ENCODE measurements at places on chromosomes 12 and 14.
A peak's percentile ranks its signal among the peaks of the same experiment; 100 is the strongest.

GRCh38 chr12:41212625-41213024 is 24.5 kb downstream of the PDZRN4 start:
- DNase-seq = peak; percentile 8

DNA sequence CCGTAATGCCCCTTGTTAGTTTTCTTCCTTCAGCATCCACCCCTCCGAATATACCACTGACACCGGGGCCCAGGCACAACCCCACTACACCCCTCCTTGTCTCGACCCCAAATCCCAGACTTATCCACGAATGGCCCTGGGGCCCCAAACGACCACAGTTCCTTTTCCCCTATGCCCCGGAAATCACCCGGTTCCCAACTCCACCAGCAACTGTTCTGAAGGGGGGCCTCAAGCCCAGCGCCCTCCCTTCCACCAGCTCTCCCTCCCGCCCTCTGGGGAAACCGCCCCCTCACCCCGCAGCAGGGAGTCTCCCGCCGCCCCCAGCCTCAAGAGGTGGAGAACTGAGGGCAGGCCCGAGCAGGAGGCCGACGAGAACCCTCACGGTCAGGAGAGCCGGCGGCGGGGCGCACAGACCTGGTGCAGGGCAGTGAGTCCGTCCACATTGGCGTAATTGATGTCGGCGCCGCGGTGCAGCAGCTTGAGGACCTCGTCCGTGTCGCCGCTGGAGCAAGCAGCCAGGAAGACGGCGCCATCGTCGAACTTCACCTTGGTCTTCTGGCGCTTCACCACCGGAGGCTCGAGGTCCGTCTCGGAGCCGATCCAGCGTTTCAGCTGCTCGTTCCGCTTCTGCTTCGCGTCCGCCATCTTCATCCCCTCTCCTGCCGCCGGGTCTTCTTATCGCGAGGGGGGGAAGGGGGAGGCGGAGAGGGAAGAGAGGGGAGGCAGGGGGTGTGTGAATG is 446 bp downstream of the PPP1R12A start:
- DNase-seq = peak; percentile 59

DNA sequence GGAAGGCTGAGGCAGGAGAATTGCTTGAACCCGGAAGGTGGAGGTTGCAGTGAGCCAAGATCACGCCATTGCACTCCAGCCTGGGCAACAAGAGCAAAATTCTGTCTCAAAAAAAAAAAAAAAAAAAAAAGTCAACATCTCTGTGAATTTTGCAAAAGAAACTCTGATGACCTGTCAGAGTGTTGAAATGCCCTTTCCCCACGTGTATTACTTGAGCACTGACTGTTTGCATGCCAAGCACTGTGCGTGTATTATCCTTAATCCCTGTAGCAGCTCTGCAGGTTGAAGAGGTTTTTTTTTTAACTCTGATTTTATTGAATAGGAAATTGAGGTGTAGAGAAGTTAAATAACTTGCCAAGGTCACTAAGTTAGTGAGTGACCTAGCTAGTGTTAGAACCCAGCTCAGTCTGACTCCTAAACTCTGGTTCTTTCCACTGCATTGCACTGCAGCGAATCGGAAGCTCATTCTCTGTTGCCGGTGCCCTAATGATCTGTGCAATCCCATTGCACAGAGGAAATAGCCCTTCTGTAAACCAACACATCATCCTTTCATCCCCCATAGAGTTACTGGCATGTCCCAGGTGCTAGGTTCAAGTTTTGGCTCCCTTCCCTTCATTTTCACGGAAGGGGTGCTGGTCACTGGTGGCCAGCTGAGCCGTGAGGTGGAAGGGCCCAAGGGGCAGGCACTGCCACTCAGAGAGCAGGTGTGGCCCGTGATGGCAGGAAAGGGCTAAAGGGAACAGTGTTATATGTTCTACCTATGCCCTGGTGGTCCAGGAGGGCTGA is 122.3 kb downstream of the EML1 start:
- no peak for DNase-seq

DNA sequence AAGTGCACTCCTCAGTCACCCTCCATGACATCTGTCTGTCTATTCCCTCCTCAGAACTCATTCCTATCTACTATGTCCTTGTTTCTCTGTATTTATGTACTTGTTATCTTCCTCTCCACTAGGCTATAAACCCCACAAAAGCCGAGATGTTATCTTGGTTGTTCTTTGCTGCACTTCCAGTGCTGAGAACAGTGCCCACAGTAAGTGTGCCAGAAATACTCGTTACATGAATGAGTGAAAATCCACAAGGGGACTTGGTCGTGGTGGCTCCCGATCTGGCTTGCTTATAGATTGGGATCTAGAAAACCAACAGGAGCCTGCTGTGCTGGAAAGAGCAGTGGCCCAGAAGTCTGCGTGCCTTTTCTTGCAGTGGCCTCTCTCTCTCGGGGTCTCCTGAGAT is 111.9 kb upstream of the PRMT8 start:
- no peak for DNase-seq

DNA sequence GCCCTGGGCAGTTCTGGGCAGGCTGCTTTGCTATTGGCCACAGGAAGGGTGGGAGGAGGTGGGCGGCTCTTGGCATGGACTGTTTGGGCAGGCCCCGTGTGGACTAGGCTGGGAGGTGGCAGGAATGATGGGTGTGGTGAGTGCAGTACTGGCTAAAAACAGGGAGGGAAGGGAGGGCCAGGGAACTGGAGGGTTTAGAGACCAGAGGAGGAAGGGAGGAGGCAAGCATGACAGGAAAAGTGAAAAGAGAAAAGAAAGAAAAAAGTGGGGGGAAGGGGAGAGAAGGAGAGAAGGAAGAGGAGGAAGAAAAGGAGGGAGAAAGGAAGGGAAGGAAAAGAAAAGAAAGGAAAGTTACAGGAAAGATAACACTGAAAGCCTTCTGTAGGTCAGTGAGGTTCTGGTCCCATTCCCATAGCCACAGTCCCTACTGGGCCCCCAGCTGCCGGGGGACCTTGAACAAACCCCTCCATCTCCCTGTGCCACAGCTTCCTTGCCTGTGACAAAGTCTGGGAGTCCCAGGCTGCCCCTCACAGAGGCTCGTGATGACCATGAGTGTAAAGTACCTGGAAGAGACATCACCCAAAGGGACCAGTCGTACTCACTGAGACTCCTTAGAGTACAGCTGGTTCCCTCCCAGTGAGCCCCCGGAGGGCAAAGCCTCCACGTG is 1.1 kb upstream of the C14orf132 start:
- no peak for DNase-seq

- DNase-seq = no peak
Measured at GRCh38 chr12:112950701-112951100, 12.4 kb downstream of the OAS3 start.
